Daoy (cell line): ENCODE measurements at places on chromosomes 6 and 20.

- DNase-seq, result no peak
Measured at GRCh38 chr6:109867970-109868358, 110.1 kb upstream of the GPR6 start.

GRCh38 chr20:1800777-1801176 is 94.4 kb upstream of the SIRPA start:
- no peak for DNase-seq

DNA sequence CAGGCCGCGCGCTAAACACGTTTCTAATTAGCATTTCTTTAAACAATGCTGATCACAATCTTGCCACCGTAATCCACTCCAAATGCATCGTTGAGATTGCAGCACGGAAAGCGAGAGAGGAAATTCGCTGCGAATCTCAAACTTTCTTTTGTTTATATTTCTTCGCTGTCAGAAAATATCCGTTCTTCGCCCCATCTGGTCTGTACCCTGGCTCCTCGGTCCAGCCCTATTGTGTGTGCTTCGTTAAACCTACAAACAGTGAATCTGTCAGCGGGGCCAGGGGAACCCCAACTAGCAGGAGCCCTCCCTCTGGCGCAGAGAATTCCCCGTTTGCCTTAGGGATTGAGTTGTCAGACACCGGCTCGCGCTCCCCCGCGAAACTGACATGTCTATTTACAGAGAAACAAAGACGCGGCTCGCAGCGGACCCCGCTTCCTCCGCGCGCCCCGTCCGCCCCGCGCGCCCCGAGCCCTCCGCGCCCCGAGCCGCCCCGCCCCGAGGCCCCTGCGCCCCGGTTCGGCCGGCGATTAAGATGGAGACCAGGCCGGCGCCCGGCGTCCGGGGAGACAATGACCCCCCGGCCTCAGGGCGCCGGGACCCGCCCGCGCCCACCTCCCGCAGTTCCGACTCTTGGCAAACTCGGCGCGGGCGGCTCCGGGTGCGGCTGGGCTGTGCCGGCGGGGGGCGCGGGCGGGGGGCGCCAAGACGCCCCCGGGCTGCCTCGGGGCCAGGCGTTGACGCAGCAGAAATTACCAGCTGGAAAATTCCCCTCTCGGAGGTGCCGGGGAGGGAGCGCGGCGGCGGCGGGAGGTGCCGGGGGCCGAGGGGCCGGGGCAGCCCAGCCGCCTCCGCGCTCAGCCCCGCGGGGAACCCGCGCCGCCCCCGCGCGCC is 874 bp downstream of the ZBTB46 start:
- DNase-seq, result no peak

- no peak for DNase-seq
Measured at GRCh38 chr20:45912344-45912682, 358 bp upstream of the PLTP start.

- DNase-seq, result no peak
Measured at GRCh38 chr20:2221921-2222320, 73.9 kb upstream of the TGM3 start.

GRCh38 chr20:56245761-56246160 is 2.8 kb upstream of the MC3R start:
- peak; percentile 42 for DNase-seq

GRCh38 chr20:53929974-53930650 is 140.3 kb downstream of the BCAS1 start:
- no peak for DNase-seq

- no peak for DNase-seq
Measured at GRCh38 chr20:16445482-16445881, 127.8 kb downstream of the KIF16B start.

GRCh38 chr20:3239026-3239866 is at the start of gene SLC4A11:
TSS of gene SLC4A11 (minus strand) at chr20:3239190. CDS start at chr20:3239137, 53 bp downstream.
- DNase-seq, result peak; percentile 73

DNA sequence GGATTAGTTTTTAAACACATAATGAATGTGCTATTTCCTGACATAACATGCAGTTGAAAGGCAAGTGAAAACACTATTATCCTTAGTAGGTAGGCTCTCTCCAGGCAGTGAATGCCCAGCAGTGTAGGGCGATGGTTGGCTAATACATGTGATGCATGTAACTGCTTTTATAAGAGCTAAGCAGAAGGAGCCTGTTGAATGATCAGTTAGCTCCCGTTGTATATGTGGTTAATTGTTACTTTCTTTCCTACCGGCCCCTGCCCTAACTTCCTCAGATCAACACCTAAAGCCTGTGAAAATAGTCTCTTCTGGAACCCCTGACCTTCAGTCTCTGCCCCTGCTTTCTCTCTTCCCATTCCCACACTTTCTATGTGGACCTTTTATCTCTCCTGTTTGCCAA is 10.5 kb downstream of the SOX4 start:
- no peak for DNase-seq

GRCh38 chr6:14372734-14373489 is 255.3 kb downstream of the CD83 start:
- DNase-seq, result no peak

GRCh38 chr6:126662966-126663365 is 323.1 kb downstream of the CENPW start:
- no peak for DNase-seq

GRCh38 chr6:100376103-100376502 is 88.6 kb downstream of the SIM1 start:
- DNase-seq, result no peak

DNA sequence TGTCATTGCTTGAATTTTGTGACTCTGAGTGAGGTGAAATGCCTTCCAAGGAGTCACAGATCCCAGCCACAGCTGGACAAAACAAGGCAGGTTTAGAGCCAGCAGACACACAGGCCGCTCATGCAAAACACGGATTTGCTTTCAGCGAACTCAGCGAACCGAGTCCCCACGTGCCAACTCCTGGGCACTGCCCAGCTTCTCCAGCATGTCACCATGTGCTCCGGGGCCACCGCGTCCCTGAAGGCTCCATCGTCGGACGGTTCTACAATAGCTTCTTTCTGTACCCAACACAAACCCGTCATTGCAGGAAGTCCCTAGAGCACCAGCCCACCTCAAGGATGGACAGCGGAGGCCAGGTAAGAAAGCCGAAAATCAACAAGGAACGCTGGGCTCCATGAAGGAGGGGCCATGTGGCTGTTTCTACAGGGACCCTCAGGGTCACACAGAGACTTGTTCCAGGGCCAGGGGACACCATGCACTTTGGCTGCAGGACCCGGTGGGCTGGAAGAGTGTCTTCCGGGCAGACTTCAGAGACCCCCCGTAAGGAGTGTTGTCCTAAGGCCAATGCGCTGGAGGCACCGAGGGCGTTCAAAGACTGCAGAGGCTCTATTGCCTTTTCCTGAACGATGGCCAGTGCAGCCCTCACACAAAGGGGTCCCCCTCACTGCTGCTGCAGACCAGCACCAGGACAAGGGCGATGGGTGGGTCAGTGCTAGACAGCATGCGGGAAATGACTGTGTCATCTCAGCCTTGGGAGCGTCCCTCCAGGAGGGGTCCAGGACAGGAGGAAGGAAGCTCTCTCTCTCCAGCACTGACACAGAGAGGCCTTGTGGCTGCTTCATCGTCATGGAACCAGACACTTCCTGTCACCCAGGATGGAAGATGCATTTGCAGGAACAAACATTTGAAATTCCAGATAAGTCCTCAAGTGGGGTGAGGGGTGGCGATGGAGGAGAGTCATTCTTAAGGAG is 19.8 kb downstream of the DACT2 start:
- DNase-seq, result no peak

- DNase-seq, result no peak
Measured at GRCh38 chr6:160137130-160137988, 15.7 kb downstream of the SLC22A1 start.

GRCh38 chr6:64428186-64428585 is 792.6 kb downstream of the PHF3 start:
- DNase-seq, result no peak

DNA sequence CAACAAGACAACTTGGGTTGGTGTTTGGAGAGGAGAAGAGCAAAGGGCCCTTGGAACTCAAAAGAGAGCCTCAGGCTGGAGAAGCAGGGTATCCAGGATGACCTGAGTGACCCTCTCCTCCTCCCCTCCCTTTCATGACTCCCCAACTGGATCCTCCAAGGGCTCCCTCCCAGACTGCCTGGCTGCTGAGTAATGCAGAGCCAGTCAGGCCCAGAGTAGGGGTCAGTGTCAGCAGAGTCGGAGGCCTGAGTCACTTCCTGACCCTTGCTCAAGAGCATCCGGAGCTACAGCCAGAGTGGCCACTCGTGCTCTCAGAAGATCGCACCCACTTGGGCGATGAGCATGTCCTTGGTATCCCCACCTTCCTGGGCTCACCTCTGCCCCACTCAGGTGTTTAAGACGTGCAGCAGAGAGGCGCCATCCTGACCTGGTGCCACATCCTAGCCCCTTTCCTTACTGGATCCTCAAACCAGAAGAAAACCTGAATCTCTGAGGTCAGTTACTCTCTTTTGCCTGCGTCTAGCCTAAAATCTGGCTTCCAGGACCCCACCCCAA is 2.8 kb upstream of the MAPK13 start:
- DNase-seq, result peak; percentile 73

GRCh38 chr6:31559958-31560696 is 12.0 kb upstream of the LTA start:
- DNase-seq, result peak; percentile 93

GRCh38 chr6:165880686-165881085 is 217.6 kb upstream of the PDE10A start:
- DNase-seq, result no peak

GRCh38 chr6:87628881-87629280 is 38.9 kb downstream of the ORC3 start:
- DNase-seq, result no peak

DNA sequence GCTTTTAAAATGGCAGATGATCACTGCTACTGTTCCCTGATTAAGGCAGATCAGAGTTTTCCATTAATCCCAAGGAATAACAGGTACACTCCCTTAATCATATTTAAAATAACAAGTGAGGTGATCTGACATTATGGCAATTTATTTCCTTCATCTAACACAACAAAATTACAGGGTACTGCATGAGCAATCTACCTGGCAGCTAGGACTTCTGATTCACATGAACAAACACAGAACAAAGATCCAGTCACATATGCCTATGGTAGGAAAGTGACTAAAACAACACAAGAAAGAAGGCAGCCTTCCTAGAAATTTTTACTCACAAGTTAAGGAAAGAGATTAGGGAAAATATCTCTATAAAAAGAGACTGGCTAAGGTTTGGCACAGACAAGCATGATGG is 33.2 kb downstream of the MAP7 start:
- no peak for DNase-seq

DNA sequence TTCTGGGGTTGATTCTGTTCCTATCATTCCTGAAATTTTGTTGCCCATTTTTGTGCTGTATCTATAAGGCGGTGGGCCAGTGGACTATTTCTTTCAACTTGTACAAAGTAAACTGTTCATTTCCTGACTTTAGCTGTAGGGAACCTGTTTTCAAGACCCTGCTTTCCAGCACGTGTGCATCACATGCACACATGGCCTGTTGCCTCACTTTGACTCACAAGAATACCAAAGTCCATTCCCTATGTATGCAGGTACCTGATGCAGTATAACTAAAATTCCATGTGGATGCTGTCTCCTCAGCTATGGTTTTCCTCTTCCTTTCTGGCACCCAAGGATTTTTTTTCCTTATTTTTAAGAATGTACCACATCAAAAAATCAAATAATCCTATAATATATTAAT is 284.1 kb upstream of the MANEA start:
- DNase-seq, result no peak

DNA sequence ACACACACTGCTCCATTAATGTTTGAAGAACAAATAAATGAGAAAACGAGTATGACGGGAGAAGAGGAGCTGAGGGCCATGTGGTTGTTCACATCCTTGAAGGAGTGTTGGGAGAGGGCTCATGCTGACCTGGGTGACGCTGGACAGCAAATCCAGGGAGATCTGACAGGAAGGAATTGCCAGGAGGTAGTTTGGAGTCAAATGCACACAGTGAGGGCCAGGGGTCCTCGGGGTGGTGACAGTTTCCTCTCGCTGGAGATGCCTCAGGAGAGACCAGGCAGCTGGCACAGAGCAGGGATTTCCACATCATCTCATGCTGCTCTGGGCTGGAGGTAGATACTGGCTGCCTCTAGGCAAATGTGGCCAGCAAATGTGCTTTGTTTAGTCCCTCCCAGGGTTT is 2.0 kb upstream of the TMEM181 start:
- DNase-seq, result no peak

- DNase-seq, result no peak
Measured at GRCh38 chr6:84528201-84528600, 236.2 kb downstream of the TBX18 start.

- DNase-seq, result peak; percentile 99
Measured at GRCh38 chr6:30769088-30769852, 24.9 kb upstream of the IER3 start.

DNA sequence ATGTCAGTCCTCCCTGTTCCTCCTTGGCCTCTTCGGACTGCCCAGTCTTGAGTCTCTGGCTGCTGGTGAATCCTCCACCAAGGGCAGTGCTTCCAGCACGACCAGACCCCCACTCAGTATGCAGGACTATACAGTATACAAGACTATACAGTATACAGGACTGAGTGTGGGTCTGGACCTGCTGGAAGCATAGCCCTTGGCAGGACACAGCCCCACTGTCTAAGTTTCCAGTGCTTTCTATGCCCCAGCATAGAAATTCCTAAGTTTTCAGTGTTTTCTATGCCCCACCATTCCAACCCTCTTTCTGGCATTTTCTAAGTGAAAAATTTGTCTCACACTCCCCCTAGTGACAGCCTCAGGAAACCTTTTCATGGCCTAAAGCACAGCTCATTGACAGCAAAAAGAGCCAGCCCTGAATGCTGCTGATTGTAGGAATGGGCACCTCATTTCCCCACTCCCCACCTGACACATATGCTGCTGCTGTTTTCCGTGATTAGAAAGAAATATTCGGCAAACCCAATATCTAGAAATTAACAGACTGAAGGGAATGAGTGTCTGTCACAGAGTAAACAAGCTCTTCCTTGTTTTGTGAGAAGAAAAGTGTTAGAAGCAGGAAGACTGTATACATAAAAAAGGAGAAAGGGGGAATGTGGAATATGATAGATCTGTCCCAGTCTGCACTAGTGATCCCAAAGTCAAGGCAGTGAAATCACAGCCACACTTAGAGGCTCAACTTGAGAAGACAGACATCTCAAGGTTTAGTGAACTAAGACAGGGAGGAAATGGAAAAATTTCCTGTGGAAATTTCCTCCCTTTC is 206.9 kb downstream of the IBTK start:
- DNase-seq, result peak; percentile 58

DNA sequence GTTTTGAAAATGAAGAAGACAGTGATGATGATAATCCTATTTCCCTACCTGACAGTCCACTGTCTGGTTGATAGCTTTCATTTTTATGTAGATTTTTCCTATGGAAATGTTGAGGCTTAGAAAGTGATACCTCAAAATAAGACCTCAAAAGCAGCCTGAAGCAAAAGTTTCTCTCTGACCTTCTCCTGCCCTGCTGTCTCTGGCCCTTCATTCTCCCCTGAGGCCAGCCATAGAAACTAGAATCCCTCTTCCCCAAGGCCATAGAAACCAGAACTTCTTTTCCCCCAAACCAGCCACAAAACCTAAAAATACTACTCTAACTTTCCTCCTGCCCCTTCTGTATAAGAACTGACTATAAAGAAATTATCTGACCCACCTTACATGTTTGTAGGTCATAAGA is 52.6 kb upstream of the GCM1 start:
- no peak for DNase-seq

DNA sequence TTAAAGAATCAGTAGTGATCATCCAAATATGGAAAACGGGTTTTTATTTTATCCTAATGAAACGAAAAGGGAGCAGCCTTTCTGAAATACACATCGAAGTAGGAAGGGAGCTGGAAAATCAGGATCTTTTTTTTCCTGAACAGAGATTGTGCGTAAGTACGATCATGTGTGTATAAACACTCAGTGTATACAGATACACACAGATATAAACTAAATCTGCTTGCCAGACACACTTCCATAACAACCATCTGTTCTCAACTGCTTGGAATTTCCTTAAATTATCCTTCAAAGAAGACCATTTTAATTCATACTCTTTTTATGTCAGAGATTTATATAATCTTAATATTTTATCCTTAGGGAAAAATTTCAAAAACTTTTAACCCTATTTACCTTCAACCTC is 110.7 kb downstream of the CHD6 start:
- no peak for DNase-seq
